Suprapubic skin (tissue), 4 donors: ENCODE measurements at places on chromosomes 7 and 10.
A peak's percentile ranks its signal among the peaks of the same experiment; 100 is the strongest.

GRCh38 chr10:101222683-101223273 is 6.5 kb downstream of the LBX1 start:
- no peak for DNase-seq

GRCh38 chr7:100367251-100367620 is 6.1 kb upstream of the PILRA start:
- no peak for DNase-seq

DNA sequence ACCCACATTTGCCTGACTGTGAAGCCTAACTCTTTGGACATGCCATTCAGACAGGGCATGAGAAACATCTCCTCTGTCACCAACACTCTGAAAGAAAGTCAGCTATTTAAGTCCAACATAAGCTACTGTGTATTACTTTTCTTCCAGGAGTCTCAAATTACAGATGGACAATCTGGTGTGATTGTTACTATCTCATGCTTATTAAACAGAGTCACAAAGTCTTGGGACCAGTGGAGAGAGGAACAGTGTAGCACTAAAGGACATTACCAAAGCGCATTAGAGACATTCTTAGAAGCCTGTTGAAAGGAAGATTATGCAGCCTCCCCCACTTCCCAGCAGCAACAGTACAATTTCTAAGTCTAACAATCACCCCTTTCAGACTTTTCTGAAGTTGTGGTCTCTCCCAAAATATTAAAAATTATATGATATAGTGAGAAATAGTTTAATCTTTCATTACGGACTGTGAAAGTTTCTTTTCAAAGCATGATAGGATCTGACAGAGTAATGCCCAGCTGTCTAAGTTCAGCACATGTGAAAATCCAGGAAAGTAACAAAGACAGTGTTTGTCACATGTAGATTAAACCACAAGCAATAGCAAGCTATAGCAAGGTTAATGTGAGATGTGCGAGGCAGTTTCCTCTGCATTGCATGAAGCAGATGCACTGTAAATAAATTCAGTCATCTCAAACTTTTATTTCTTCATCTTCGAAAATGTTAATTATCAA is 280.9 kb upstream of the FZD8 start:
- DNase-seq: no peak

GRCh38 chr7:114539575-114539974 is 125.0 kb downstream of the FOXP2 start:
- DNase-seq: no peak

GRCh38 chr7:131012477-131013031 is 278.5 kb upstream of the KLF14 start:
- no peak for DNase-seq

- DNase-seq: no peak
Observed at GRCh38 chr10:44258019-44258418, 126.9 kb downstream of the CXCL12 start.

DNA sequence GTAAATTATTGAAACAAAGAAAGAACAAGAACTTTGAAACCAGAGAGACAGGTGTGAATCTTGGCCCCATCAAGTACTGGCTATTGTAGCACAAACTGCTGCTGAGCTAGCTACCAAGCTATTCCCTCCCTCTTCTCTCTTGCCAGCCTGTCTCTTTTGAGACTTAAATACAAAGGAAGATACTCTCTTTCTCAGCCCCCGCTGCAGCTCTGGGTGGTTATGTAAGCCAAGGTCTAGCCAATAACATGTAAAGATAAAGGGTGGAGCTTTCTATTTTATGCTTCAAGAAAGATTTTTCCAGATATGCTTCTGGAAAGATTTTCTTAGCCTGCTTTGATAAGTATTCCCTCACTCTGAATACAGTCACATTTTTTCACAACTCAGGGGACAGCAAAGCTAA is 17.2 kb downstream of the BAZ1B start:
- peak; percentile 28 for DNase-seq

- DNase-seq: no peak
Observed at GRCh38 chr10:63666836-63667383, 145.7 kb downstream of the REEP3 start.

DNA sequence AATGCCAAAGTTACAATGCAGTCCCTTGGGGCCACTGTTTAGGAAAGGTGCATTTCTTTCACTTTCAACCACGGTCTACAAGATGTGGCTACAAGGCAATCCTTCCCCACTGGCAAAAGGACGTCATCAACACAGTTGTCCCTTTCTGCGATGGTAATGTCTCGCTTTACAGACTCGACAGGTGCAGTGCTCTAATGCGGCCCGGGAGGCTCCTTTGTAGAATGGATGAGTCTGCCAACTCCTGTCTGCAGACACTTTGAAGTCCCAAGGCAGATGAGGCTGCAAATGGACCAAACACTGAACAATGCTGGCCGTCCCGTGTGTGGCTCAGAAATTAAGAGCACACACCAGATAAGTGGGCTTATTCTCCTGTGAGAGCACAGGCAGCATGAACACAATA is 133.7 kb downstream of the PIP4K2A start:
- DNase-seq: no peak

DNA sequence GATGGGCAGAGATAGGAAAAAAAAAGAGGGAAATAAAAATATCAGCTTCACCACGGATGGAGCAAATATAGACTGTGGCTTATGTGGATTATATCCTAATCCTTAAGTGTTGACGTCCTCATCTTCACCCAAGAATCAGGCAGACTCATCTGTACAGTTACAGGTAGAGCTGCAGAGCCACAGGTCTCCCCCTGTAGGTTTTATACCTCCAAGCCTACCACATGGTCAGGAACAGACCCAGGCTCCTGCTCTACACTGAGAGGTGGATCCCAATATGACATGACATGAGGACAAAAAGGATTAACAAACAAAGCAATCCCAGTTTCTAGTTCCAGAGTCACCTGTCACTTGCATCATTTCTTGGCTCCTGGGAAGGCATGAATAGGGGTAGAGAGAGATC is 400.8 kb downstream of the SEMA3D start:
- DNase-seq: no peak

- no peak for DNase-seq
Observed at GRCh38 chr7:105389088-105389650, 448 bp upstream of the SRPK2 start.

DNA sequence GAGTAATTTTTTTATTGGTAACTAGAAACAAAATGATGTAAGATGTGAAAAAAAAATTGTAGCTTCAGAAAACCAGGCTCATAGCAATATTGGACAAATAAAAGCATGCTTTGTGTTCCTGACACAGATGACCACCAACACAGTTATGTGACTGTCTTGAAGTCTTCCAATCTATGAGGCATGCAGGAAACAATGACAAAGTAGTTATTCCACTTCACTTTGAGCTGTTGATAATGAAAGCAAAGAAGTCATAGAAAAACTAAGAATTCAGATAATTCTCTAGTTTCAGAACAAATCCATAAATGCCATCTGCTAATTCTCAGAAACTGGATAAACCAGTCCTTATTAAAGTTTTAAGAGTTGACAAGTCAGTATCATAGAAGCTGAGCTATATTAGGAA is 378.4 kb upstream of the SEMA3D start:
- no peak for DNase-seq

- no peak for DNase-seq
Observed at GRCh38 chr10:3438606-3439005, 266.0 kb upstream of the PITRM1 start.

GRCh38 chr10:132611986-132612385 is 74.4 kb downstream of the INPP5A start:
- peak; percentile 44 for DNase-seq

DNA sequence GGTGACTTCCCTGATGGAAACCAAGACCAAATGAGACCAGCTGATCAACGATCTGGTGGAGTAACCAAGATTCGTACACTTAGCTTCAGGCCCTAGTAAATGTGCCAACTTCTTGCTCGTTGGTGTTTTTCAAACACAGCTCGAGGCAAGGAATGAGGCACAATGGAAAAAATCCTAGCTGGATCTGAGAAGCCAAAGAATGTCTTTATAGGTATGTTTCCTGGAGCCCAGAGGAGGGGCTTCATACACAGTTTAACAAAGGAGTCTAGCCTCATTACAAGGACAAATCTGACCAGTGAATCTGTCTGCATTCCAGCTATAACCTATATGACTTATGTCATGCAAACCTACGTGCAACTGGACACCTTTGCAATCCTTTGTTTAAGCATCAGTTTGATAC is 3.7 kb downstream of the COL17A1 start:
- no peak for DNase-seq

DNA sequence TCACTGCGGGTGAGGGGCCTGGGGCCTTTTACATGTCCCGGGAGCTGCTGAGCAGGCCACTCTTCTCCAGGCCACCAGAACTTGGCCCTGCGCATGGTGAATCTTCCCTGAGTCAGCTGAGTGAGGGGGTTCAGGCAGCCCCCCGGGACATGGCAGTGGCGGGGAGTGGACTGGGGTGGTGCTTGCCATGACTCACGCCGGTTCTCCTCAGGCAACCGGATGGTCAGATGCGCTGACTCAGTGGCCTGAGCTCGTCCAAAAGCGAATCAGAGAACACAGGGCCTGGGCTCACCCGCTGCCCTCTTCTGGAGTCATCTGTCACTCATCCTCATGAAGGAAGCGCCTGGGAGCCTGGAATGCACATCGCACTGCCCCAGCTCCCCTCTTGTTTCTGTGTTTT is 33.5 kb downstream of the HTRA1 start:
- no peak for DNase-seq

GRCh38 chr7:85021101-85021704 is 165.7 kb downstream of the SEMA3D start:
- no peak for DNase-seq

DNA sequence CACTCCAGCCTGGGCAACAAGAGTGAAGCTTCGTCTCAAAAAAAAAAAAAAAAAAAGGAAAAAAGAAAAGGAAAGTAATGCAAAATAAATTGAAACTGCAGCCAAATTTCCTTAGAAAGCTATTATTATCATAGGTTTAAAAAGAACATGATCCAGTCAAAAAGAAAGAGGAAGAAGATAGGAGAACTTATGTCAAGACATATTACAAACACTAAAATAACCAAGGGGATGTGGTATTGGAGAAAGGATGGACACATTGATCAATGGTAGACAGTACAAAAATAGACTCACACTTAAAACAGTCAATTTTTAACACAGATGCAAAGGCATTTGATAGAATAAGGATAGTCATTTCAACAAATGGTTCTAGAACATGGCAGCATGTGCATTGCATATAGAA is 27.3 kb upstream of the PFKP start:
- DNase-seq: no peak

DNA sequence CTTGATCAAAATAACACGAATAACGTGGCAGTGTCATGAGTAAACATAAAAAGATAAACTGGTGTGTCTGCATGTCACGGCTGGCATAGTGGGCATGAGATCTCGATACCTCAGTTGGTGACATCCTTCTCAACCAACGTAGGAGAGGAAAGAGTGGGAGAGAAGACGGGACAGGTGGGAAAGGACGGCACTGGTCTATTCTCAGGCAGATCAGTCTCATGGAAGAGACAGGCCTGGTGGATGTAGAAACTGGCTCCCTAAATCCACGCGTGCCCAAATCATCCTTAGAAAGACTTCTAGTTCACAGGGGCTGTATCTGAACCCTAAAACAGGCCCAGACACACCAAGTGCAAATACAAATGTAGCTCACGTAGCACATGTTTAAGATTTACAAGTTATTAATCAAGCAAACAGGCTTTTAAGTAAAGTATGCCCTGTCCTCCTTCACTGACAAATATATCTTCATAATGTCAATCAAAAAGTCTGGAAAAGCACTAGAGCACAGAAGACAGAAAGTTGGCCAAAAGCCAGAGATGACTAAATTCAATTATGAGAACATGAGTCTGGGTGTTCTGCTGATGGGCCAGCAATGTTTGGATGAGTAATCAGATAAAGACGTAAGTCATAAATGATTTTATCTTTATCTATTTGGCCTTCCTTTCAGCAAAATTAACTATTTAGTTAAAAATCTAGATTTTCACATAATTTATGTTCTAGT is 56.3 kb downstream of the SFMBT2 start:
- DNase-seq: no peak

DNA sequence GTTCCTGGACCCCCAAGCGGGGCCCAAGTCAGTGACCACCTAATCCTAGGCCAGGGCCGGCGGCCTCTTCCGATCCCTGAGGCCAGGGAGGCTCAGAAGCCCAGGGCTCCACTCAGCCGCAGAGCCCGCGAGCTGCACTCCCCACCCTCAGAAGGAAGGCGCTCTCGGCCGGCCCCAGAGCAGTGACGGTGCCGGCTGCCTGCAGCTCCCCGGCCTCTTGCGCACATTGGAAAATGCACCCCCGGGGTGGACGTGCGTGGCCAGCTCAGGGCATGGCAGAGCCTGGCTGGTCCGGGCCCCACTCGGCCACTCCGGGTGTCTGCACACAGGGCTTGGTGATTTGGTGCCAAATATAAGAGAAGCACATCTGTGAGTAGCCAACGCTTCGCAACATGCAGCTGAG is 269.1 kb downstream of the PTPRN2 start:
- no peak for DNase-seq

- DNase-seq: no peak
Observed at GRCh38 chr10:4136121-4136520, 351.1 kb upstream of the KLF6 start.

GRCh38 chr7:55128693-55129394 is 110.0 kb downstream of the EGFR start:
- no peak for DNase-seq

- peak; percentile 74 for DNase-seq
Observed at GRCh38 chr10:24952707-24953645, 570 bp upstream of the PRTFDC1 start.

DNA sequence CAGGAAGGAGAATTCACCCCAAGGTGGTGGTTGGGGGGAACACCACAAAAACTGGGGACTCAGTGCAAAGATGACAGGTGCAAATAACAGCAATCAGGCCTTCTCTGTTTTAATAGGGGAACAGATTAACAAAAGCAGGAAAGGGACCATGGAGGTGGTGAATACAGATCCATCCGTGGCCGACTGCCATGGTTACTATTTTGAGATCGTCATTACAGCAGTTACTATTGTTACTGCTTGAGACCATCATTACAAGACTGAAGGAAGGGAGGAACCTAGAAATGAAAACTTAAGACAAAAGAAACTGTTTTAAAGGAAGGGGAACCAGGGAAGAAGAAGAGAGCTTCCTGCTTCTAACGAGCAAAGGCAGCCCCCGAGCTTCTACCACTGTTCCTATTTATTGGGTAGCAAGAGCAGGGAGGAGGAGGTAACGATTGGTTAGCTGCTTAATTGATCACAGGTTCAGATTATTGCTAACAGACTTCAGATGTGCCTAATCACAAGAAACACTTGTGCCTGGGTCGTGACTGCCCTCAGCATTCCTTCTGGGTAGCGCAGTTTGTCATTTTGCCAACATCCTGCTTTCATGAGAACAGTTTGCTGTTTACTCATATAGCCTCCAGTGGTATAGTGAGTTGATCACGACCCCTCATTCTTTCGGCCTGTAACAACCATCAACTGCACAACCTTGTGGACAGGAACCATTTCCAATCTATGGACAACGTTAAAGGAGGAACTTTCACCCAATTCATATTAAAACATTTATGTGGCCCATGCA is 216.3 kb downstream of the CHCHD3 start:
- DNase-seq: no peak

GRCh38 chr7:148402159-148402558 is 188.4 kb upstream of the C7orf33 start:
- no peak for DNase-seq
